Memory B cell (primary cell): ENCODE measurements at places on chromosomes 13 and 19.

- DNase-seq, result no peak
These were observed 9.7 kb downstream of the NAXD start for GRCh38 chr13:110624766-110625756.

GRCh38 chr19:3062165-3063105 lies at the start of gene TLE5:
TLE5 (minus strand) TSS chr19:3062495; CDS start chr19:3062200, 295 bp downstream.
- peak; percentile 64 for DNase-seq

GRCh38 chr13:86933676-86934075 lies 737.5 kb upstream of the SLITRK5 start:
- DNase-seq, result no peak

DNA sequence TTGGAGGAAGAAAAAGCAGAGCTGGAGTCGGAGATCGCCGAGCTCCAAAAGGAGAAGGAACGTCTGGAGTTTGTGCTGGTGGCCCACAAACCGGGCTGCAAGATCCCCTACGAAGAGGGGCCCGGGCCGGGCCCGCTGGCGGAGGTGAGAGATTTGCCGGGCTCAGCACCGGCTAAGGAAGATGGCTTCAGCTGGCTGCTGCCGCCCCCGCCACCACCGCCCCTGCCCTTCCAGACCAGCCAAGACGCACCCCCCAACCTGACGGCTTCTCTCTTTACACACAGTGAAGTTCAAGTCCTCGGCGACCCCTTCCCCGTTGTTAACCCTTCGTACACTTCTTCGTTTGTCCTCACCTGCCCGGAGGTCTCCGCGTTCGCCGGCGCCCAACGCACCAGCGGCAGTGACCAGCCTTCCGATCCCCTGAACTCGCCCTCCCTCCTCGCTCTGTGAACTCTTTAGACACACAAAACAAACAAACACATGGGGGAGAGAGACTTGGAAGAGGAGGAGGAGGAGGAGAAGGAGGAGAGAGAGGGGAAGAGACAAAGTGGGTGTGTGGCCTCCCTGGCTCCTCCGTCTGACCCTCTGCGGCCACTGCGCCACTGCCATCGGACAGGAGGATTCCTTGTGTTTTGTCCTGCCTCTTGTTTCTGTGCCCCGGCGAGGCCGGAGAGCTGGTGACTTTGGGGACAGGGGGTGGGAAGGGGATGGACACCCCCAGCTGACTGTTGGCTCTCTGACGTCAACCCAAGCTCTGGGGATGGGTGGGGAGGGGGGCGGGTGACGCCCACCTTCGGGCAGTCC lies 5.0 kb downstream of the FOSB start:
- DNase-seq, result peak; percentile 48

DNA sequence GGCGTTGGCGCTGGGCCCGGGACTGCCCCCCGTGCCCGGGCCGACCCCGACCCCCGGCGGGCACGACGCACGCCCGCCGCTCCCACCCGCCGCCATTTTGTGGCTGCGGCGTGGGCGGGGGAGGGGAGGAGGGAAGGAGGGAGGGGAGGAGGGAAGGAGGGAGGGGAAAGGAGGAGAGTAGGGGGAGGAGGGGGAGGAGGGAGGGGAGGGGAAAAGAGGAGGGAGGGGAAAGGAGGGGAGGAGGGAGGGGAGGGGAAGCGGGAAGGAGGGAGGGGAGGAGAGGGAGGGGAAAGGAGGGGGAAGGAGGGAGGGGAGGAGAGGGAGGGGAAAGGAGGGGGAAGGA lies at the start of gene BTBD2:
TSS of gene BTBD2 (minus strand) at position 107 of the 343 bp plus-strand sequence. CDS start at position 96, 11 bp downstream.
- no peak for DNase-seq

- no peak for DNase-seq
These were observed 27.7 kb downstream of the TUBA3C start for GRCh38 chr13:19153782-19154450.

DNA sequence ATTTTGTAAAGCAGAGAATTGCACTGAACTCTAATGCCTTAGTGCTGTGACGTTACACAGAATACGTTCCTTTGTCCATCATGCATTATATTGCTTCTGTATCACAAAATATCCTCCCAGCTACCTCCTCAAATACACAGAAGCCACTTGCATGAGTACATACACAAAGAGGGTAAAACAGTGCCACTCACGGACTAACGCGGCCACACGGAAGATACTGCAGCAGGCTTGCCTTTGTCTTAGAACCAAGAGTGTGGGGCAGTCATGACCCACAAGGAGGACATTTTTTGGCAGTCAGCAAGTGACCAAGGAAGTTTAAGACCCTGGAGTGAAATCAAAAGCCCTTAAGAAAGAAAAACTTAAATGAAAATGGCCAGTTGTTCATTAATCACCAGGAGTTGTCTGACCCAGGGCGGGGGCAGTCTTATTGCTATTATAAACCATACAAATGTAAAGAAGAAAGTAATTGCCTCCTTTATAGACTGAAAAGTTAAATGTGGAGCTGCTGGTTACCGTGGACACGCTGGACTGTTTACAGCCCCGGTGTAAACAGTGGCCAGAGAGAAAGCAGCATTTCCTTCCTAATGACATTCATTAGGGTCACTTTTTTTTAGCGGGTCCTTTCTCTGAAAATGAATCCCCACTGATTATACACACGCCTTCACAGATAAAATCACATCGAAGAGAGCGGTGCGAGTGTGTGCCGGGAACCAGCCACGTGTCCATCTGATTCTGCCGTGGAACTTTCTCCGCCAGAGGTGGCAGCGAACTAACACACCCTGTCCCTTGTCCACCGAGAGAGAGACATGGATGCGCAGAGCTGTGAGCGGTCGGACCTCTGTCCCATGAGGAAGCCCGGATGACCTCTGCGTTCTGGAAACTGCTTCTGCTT lies 66.8 kb downstream of the SOX1 start:
- DNase-seq, result no peak

- no peak for DNase-seq
These were observed 376.5 kb downstream of the KLF12 start for GRCh38 chr13:73757481-73758233.

- no peak for DNase-seq
These were observed 45.1 kb upstream of the DOCK9 start for GRCh38 chr13:99022941-99023340.

DNA sequence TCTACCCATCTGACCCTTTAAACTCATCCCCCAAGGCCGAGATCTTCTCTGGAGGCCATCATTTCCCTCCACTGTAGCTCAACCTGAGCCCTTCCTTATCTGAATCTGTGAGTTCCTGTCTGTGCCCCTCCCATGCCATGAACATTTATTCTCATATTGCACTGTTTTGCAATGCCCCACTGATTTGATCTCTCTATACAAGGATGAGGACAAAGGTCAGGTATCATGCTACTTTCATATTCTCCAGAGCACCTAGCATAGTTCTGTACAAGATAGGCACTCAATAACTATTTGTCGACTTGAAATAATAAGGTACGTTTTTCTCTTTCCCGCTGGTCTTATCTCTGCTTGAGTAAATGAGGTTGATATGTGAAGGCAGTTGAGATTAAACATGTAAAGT lies 135.5 kb downstream of the KLF5 start:
- DNase-seq, result no peak

DNA sequence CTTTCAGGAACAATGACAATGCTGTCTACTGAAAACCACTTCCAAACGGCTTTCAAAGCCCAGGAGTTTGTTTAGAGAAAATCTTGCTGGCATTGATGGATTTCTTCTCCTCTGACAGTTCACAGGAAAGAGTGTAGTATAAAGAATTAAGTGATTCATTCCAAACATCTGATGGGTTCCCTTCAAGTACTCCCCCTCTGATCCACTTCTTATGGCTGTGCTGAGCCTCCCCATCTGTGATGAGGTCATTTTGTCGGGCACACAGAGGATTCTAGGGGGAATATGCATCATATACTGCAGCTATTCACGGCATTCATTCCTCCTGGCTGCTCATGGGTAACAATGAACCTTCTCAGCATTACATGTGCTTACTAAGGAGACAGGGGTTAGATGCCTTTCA lies 107.9 kb downstream of the RGCC start:
- DNase-seq, result no peak

DNA sequence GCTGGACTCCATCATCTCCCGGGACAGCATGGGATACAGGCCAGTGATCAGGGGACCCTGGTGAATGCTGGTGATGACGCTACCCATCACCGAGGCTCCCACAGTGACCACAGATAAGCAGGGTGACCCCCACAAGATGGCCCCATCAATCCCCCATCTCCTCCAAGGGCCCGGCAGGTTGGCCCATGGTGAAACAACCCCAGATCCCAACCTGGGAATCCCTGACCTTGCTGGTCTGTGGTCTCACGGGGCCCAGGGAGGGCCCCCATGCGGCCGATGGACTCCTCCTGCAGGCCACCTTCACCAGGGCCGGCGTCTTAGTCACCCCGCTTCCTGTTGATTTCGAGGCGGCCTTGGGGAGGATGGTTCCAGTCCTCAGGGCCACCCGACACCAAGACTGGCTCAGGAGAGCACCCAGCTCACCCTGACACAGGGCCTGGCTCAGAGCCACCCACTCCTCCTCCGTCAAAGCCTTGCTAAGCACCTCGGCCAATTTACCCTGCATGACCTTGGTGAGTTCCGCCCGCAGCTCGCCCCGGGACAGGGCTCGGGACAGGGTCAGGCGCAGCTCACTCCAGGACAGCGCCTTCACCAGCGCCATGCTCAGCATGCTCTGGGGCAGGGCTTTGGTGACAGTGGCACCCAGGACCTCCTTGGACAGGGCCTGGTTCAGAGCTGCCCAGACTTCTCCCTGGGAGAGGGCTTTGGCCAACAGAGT lies 10.0 kb downstream of the IQCN start:
- no peak for DNase-seq

DNA sequence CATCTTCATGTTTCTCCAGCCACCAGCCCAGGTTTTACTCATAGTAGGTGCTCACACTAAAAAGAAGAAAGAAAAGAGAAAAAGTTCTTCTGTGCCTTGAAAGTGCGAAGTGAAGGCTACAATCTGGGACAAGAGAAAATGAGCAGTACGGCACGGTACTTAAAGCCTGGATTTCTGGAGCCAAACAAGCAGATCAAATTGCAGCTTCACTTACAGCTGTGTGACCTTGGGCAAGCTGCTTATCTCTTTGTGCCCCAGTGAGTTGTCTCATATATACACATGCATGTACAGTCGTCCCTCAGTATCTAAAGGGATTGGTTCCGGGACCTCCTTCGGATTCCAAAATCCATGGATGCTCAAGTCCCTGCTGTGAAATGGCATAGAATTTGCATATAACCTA lies 41.8 kb downstream of the GSX1 start:
- DNase-seq, result no peak

GRCh38 chr13:67914535-67914934 lies 684.4 kb upstream of the PCDH9 start:
- DNase-seq, result no peak

GRCh38 chr19:38665219-38665931 lies 17.9 kb downstream of the ACTN4 start:
- DNase-seq, result no peak

- no peak for DNase-seq
These were observed 249.2 kb downstream of the DIAPH3 start for GRCh38 chr13:59914556-59914955.

- DNase-seq, result no peak
These were observed 923 bp downstream of the DOCK9 start for GRCh38 chr13:98976941-98977340.

DNA sequence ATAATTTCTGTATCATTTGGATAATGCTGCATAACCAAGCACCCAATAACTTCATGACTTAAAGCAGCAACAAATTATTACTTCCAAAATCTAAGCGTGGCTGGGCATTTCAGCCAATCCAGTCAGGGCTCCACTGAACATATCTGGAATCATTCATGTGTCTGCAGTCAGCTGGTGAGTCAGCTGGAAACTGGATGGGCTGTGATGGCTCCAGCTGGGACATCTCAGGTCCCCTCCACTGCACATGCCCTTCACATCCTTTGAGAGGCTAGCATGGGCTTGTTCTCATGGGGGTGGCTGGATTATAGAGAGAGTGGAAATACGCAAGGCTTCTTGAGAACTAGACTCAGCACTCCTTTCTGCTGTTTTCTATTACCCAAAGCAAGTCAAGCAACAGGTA lies 961.9 kb downstream of the DIAPH3 start:
- no peak for DNase-seq

- no peak for DNase-seq
These were observed 44.5 kb upstream of the MIR17HG start for GRCh38 chr13:91303031-91303430.

DNA sequence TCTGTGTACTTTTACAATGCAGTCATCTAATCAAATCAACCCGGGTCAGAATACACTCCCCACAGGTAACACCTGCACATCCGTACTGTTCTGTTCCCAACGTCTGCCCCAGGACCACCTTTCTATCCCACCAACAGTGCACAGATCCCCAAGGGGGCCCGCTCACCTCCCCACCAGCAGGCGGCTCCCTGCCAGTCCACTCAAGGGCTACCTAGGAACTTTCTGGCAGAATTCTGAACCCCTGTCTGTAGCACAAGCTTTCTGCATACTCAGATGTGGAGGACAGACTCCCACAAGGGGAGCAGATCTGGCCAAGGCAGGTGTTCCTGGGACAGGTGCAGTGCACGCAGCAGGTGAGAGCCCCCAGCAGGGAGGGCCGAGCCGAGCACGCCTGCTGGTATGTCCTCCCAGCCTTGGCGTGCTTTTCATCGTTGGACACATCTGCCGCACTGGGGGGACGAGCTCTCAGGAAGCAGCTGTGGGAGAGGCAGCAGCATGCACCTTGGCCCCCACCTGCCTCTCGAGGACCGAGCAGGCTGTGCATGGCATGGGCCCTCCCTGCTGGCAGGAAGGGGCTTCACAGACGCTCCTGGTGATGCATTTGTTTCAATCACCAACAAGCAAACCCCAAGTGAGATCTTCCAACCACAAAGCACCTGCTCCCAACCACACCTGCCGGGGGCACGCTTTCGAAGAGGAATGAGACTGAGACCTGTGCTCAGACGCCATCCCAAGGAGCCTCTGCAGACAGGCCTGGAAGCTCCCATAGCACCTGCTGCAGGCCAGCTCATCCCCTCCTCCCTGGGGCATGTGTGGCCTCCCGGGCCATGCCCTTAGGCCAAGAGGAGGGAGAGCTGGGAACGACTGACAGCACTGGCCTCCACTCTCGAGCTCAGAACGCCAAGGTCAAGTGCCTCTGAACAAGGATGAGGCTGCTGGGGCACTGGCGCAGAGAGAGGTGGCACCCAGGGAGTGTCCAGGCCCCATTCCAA lies 35.9 kb downstream of the RAB20 start:
- DNase-seq, result peak; percentile 42

- DNase-seq, result no peak
These were observed 16.3 kb upstream of the DNMT1 start for GRCh38 chr19:10211061-10211460.

DNA sequence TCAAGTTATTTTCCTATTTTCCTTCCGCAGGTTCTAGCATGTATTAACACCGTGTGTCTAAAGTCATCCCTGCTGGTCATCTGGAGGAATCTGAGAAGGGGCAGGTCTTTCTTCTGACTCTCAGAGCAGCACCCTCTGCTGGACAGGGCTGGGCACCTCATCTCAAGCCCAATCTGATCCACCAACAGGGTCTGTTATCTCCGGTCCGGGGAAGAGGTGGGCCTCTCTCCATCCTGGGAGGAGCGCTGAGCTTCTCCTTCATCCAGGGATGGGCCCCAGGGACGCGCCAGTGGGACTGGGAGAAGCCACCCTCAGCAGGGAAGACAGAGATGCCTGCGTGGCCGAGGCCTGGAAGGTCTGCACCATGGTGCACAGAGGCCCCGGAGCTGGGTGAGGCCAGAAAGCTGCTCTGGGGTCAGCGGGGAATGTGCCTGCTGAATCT lies 26.0 kb upstream of the ZNF331 start:
- DNase-seq, result peak; percentile 34

GRCh38 chr19:18453269-18454024 lies 15.5 kb upstream of the ISYNA1 start:
- DNase-seq, result no peak
